ENCODE measurements at places on chromosomes 13 and 19. TPM values are rescaled to one million over a fixed set of nuclear protein-coding genes. Genes with fewer than 3 reads are reported as not detected.

DNA sequence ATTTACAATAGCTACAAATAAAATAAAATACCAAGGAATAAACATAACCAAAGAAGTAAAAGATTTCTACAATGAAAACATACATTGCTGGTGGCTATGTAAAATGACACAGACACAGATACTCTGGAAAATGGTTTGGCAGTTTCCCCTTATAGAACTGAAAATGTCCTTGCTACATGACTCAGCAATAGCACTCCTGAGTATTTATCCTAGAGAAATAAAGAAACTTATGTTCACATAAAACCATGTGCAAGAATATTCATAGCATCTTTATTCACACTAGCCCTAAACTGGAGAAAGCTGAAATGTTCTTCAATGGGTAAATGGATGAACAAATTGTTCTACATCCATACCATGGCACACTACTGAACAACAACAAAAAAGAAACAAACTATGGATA, 100.2 kb upstream of the RFC3 start:
- no peak for DNase-seq
- no peaks in the 10 kb centered on the region for H3K36me3 ChIP-seq
- H3K4me3 ChIP-seq, result no peak overlapping the region
- H3K4me1 ChIP-seq, result no peaks in the 10 kb centered on the region

- H3K4me1 ChIP-seq, result no peaks in the 10 kb centered on the region
- no peaks in the 10 kb centered on the region for H3K27me3 ChIP-seq
- no peak overlapping the region for H3K27ac ChIP-seq
- H3K36me3 ChIP-seq, result no peaks in the 10 kb centered on the region
- no peak for DNase-seq
Observed at GRCh38 chr13:37429976-37430375, 168.6 kb downstream of the POSTN start.

GRCh38 chr13:31213651-31214289, 14.0 kb downstream of the B3GLCT start:
- no peak overlapping the region for H3K27ac ChIP-seq

Gene URAD
- not detected for total RNA-seq

Gene NTN5
- total RNA-seq, result 0.82 TPM
